Activated CD4-positive, alpha-beta T cell treated with anti-CD3 and anti-CD28 coated beads for 1 hour (primary cell): ENCODE measurements at places on chromosomes 7 and 10.

GRCh38 chr7:2154121-2154520, 78.6 kb downstream of the MAD1L1 start:
- no peak for DNase-seq

DNA sequence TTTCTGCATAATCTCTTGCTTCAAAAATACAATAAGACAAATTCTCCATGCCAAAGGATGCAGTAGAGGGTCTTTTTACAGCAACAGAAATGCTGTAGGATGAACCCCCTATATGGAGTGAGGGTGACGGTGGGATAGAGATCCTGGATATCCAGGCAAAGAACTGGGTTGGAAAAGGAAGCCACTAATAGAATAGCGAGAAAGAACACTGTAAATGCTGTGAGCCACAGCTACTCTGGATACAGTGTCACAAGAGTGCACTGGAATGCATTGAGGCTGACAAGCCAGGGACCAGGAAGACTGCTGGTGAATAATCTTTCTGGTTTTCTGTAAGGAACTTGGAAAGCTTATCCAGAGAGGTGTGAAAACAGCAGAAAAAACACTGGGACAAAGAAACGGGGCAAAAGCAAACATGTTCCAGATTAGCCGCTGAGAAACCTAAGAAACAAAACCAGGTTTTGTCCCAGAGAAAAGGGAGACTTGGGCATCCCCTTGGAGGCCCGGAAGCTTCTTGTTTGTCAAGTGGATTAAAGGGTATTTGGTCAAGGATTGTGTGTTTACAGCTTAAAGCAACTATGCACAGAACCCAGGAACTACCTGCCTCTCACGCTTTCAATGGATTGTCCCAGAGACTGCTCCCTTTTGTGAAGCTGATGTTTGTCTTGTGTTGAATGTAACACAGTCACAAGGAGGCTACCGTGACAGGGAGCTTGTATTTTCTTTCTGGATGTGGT, 6.2 kb upstream of the MSMB start:
- no peak for DNase-seq

DNA sequence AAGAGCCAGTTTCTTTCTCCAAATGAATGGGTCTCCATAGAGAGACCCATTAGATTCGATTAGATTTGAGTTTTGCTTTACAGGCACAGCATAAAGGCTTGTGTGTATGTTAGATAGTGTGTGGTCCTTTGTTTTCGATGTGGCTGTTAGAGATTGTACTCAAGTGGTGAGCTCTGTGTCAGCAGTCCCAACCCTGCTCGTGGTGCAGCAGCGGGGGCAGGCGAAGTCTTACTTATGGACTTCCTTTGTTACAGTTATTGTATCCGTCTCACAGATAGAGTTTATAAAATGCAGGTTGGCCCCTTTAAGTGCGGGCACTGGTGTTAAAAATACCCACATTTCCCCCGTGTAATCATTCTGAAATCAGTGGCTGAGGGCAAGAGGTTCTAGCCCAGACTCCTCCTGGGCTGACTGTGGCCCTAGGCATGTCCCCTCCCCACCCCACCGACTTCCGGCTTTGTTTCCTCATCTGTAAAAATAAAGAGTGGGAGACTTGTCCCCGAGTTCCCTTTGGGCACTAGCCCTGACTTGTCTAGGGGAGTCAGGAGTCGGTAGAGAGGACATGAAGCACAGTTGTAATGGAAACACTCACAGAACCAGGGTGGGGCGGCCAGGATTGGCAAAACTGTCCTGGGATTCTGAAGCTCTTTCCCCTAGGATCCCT, 28.6 kb downstream of the MTURN start:
- DNase-seq, result no peak

- no peak for DNase-seq
These were observed 18.5 kb upstream of the C10orf67 start for GRCh38 chr10:23362879-23363792.

- peak; percentile 54 for DNase-seq
These were observed 13.1 kb upstream of the ARPC1A start for GRCh38 chr7:99312316-99313203.

DNA sequence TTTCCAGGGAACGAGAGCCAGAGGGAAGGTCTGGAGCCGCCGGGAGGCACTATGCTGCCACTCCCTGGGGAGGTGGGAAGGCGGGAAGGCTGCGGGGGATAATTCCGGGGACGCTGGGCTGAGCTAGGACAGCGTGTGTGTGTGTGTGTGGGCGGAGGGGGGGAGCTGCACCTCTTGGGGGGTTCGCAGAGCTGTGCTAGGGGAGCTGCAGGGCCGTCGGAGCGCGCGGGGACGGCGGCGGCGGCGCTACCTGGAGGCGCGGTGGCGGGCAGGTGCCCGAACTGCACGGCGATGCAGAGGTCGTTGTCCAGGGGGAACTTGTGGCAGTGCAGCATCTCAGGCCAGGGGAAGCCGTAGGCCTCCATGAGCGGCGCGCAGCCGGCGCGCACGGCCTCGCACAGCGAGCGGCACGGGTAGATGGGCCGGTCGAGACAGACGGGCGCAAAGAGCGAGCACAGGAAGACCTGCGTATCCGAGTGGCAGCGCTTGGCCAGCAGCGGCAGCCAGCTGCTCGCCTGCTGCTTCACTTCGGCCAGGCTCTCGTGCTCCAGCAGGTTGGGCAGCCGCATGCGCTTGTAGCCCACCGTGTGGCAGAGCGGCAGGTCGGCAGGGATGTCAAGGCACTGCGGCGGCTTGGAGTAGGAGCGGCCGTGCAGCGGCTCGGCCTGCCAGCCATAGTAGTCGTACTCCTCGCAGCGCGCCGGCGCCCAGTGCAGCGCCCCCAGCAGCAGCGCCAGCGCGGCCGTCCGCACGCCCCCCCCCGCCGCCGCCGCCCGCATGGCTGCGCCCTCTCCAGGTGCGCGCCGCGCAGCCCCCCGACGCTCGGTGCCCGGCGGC, 526 bp downstream of the SFRP5 start:
- no peak for DNase-seq

- DNase-seq, result no peak
These were observed 86.6 kb downstream of the FRMPD2 start for GRCh38 chr10:48187713-48188485.

DNA sequence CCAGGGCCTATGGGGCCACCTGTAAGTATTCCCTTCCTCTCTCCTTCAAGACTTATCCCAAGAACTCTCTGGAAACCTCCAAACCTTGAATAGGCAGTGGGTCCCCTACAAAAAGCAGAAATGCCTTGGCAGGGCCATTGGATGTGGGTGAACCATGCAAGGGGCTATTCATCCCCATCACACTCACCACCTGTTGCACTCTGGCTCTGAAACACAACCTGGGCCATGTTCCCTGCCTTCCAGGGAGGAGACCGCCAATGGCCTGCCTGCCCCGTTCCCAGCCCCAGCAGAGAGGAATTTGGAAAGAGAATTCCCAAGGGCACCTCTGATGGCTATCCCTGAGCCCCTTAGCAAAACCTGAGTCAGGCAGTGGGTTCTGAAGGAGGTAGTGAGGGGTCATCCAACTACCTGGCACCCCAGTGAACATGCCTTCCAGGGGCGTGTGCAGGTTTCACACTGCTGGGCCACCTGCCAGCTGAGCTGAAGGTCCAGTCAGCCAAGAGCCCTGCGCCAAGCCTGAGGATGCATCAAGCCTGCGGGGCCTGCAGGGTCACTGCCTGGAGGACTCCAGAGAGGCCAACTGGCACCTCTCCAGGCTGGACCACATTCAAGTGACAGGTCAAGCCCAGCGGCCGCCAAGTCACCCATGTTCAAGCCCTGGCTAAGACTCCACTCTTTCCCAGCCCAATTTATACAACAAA, 101.3 kb downstream of the COL13A1 start:
- no peak for DNase-seq

DNA sequence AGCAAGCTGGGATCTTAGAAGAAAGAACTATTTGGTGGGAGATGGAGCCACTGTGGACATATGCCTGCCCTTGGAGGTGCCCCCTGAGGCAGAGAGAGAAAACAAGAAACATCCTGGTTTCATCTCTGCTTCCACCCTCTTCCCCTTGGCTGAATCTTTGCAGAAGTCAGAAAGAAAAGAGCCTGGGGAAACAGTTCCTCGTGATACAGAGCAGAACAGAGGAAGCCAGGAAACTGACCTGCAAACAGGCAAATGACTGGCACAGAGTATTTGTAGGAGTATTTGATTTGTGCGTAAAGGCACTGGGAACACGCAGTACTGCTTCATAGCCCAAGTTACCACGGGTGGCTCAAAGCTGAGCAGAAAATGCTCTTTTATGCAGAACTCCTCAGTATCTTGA, 7.0 kb upstream of the KEL start:
- no peak for DNase-seq

GRCh38 chr7:142832417-142832816, 22.5 kb upstream of the EPHB6 start:
- no peak for DNase-seq

- DNase-seq, result no peak
These were observed 64.4 kb upstream of the LEP start for GRCh38 chr7:128176696-128177095.

GRCh38 chr7:105975770-105976417, 12.8 kb downstream of the CDHR3 start:
- DNase-seq, result no peak

GRCh38 chr7:35758421-35758820, 42.4 kb upstream of the SEPTIN7 start:
- DNase-seq, result no peak

- no peak for DNase-seq
These were observed 28.5 kb upstream of the LRRC72 start for GRCh38 chr7:16498122-16498521.

GRCh38 chr7:44281811-44282600, 43.4 kb downstream of the CAMK2B start:
- no peak for DNase-seq

DNA sequence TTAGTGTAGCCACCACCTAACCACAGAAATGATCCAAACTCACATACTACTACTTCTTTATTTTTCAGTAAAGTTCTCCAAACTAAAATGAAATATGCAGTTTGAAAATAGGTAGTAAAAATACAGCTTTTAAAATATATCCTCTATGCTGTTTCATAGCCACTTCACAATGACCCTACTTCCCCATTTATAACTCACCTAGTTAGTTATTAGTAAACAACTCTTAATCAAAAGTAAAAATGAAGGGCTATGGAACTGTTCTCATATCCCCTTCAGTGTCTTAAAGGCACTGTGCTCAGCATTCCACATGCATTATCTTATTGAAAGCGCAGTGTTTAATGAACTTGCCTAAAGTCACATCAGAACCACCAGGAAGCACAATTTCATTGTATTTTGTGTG, 43.5 kb downstream of the KMT2C start:
- DNase-seq, result no peak

- no peak for DNase-seq
These were observed 337.0 kb upstream of the PRKCQ start for GRCh38 chr10:6917125-6917524.

- no peak for DNase-seq
These were observed 6.9 kb upstream of the NUDCD3 start for GRCh38 chr7:44497155-44498027.

- DNase-seq, result no peak
These were observed 15.1 kb downstream of the WAPL start for GRCh38 chr10:86506499-86506898.

DNA sequence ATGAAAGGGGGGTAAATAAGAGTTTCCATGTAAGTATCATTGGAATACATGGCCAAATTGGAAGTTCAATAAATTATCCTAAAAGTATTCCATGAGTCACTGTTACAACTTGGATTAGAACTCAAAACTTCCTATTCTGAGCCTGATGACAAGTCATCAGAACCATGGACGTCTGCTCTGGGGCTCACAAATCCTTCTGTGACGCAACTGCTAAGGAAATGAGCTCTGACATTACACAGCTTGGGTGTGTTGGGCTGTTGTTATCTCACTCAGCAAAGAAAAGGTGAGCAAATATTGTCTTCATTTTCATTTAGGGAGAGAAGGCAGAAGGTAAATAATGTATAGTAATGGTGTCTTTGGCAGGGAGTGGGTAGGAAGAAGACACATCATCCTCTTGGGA, 214.8 kb upstream of the ADO start:
- no peak for DNase-seq

DNA sequence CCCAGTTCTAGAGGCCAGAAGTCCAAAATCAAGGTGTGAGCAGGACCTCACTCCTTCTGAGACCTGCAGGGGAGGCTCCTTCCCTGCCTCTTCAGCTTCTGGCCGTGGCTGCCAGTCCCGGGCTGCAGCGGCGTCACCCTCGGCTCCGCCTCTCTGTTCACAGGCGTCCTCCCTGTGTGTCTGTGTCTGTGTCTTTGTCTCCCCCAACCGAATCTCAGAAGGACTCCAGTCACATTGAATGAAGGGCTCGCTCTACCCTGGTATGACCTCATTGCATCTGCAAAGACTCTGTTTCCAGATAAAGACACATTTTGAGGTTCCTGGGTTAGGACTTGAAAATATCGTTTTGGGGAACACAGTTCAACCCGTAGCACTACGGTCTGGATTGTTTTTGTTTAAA, 33.1 kb upstream of the GALNT11 start:
- peak; percentile 27 for DNase-seq

- peak; percentile 12 for DNase-seq
These were observed 22.7 kb upstream of the AGFG2 start for GRCh38 chr7:100516135-100516812.

DNA sequence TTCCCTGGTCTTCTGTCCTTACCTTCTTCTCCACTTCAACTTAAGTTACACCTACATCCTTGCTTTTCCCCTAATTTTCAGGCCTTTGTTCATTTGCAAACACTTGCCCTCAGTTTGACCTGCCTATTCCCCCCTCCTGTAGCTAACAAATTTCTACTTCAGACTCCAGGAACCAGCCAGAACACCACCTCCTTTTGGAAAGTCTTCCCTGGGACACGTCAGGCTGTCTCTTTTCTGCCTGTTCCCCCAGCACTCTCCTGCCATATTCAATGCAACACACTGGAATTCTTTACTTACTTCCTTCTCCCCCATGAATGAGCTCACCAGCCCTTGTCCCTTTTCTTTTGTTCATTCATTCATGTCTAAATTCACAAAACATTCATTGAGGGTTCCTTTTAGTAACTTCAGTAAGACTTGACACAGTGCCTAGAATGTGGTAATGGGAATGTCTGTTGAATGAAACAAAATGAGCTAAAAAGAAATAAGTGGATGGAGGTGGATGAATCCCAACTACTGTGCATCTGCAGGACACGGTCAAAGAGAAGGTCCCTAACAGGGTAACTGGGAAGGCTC, 478.0 kb downstream of the KCNMA1 start:
- no peak for DNase-seq

GRCh38 chr10:83663918-83664317, 475.4 kb upstream of the GHITM start:
- no peak for DNase-seq

DNA sequence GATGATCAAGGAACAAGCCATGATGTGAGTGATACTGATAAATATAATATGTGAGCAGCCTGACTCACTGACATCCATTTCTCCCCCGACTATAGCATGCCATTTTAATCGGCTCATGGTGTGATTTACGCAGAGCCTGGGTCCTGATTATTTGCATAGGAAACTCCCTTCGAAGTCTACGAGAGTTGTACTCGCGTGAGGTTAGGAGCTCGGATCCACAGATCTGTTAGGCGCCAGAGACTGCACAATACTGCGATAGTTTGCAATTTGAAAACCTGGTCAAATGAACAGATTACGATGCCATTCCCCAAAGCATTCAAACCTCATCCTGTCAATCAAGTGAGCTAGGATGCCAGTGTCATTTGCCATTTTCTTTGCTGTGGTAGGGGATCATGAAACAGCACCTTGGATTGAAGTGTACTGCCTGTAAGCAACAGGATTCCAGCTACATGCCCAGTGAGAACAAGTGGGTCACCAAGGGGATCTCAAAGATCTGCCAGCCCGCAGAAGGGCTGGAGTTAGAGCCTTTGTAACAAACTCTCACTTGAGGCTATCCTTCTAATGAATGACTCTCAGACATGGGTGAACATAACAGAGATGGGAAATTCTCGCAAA, 158.3 kb downstream of the FRMD4A start:
- no peak for DNase-seq
